Psoas muscle (tissue), 8 donors: ENCODE measurements at places on chromosomes 12 and 14. TPM values are rescaled to one million over a fixed set of nuclear protein-coding genes. Genes with fewer than 3 reads are reported as not detected.

- no peak within 1 kb of the TSS for H3K4me3 ChIP-seq
- no peaks in the 10 kb centered on the region for H3K4me1 ChIP-seq
- H3K27ac ChIP-seq = no peak within 1 kb of the TSS
- no peak for DNase-seq
Measured at GRCh38 chr12:100356644-100357223, at the start of gene SLC17A8. TSS of gene SLC17A8 (plus strand) at chr12:100357074. CDS start at chr12:100357392, 318 bp downstream.

DNA sequence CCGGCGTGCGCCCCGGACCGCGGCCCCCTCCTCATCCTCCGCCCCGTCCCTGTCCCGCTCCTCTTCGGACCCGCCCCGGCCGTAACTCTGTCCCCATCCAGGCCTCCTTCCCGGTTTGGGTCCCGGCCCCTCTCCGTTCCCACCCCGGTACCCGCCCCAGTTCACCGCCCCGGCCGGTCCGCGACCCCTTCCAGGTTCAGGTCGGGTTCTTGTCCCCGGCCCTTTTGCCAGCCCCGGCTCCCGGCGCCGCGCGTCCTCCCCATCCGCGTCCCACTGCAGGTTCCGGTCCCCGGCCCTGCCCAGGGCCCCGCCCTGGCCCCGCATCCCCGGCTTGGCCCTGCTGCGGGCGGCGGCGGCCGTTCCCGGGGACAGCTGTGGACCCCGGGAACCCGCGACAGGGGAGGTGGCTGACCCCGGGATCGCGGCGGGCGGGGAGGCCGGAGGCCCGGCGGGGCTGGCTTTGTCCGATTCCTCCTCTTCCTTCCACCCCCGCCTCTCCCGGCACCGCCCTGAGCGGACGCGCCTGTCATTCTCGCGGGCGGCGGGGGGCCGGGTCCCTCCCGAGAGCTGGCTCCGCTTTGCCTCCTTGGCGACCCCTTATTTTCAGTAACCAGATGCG, 601 bp downstream of the KLC1 start:
- H3K27me3 ChIP-seq = no peaks in the 10 kb centered on the region
- no peaks in the 10 kb centered on the region for H3K36me3 ChIP-seq
- H3K27ac ChIP-seq = peak overlapping the region; percentile 88
- H3K4me1 ChIP-seq = peaks cover 53% of the 10 kb centered on the region

GRCh38 chr12:67982164-67982563, 7.1 kb upstream of the IFNG-AS1 start:
- H3K4me1 ChIP-seq = no peaks in the 10 kb centered on the region
- no peaks in the 10 kb centered on the region for H3K27me3 ChIP-seq
- no peaks in the 10 kb centered on the region for H3K36me3 ChIP-seq
- H3K27ac ChIP-seq = no peak overlapping the region
- DNase-seq = no peak

DNA sequence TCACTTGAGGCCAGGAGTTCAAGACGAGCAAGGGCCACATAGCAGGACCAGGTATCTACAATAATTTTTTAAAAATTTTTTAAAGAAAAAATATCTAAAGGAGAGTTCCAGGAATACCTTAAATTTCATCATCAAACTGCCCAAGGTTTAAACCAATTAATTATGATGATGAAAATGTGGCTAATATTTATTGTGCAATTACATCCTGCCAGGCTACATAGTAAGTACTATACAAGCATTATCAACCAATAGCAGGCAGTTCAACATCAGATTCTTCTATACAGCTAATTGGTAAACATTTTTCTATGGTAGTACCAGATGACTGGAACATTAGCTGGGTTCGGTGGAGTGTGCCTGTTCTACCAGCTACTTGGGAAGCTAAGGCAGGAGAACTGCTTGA, 24.4 kb downstream of the DENND5B start:
- H3K27ac ChIP-seq = no peak overlapping the region
- H3K4me1 ChIP-seq = peaks cover 4% of the 10 kb centered on the region
- no peak overlapping the region for H3K4me3 ChIP-seq
- H3K36me3 ChIP-seq = no peaks in the 10 kb centered on the region

- DNase-seq = no peak
- H3K4me1 ChIP-seq = peaks cover 4% of the 10 kb centered on the region
- H3K36me3 ChIP-seq = no peaks in the 10 kb centered on the region
- peak overlapping the region; percentile 71 for H3K27ac ChIP-seq
Measured at GRCh38 chr14:92780444-92781232, 13.5 kb upstream of the GOLGA5 start.

- H3K36me3 ChIP-seq = no peaks in the 10 kb centered on the region
- DNase-seq = peak; percentile 90
- H3K4me3 ChIP-seq = peak overlapping the region; percentile 92
- H3K27me3 ChIP-seq = no peaks in the 10 kb centered on the region
- peaks cover 3% of the 10 kb centered on the region for H3K4me1 ChIP-seq
Measured at GRCh38 chr12:40107098-40107802, 1.4 kb upstream of the SLC2A13 start.

- no peak for DNase-seq
- peaks cover 100% of the 10 kb centered on the region for H3K36me3 ChIP-seq
- H3K27ac ChIP-seq = no peak overlapping the region
- no peaks in the 10 kb centered on the region for H3K27me3 ChIP-seq
Measured at GRCh38 chr14:77286576-77286975, 15.6 kb upstream of the NGB start.

DNA sequence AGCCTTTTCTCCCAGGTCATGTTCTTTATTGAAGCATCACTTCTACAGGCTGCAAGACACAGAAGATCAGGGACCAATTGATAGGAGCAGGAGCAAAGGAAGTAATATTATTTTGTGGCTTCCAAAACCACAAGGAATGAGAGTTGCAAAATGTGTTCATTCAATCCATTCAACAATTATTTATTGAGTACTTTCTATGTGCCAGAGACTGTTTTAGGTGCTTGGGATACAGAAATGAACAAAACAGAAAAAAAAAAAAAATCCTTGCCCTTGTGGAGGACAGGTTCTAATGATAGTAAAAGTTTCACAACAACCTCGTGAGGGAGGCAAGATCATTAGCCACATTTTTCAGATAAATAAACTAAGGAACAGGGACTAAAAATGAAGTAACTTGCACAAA, 20.1 kb upstream of the DACT1 start:
- H3K36me3 ChIP-seq = no peaks in the 10 kb centered on the region
- no peak for DNase-seq
- no peaks in the 10 kb centered on the region for H3K4me1 ChIP-seq
- H3K4me3 ChIP-seq = no peak overlapping the region
- H3K27ac ChIP-seq = no peak overlapping the region
- no peaks in the 10 kb centered on the region for H3K27me3 ChIP-seq

GRCh38 chr12:131066886-131067490, 113.3 kb downstream of the ADGRD1 start:
- H3K4me3 ChIP-seq = no peak overlapping the region
- no peak overlapping the region for H3K27ac ChIP-seq
- no peaks in the 10 kb centered on the region for H3K27me3 ChIP-seq
- H3K36me3 ChIP-seq = no peaks in the 10 kb centered on the region

- H3K4me3 ChIP-seq = peak overlapping the region; percentile 67
- no peak for DNase-seq
- no peaks in the 10 kb centered on the region for H3K27me3 ChIP-seq
- peaks cover 12% of the 10 kb centered on the region for H3K4me1 ChIP-seq
- H3K27ac ChIP-seq = peak overlapping the region; percentile 49
Measured at GRCh38 chr14:29928117-29928640, 532 bp upstream of the PRKD1 start.

DNA sequence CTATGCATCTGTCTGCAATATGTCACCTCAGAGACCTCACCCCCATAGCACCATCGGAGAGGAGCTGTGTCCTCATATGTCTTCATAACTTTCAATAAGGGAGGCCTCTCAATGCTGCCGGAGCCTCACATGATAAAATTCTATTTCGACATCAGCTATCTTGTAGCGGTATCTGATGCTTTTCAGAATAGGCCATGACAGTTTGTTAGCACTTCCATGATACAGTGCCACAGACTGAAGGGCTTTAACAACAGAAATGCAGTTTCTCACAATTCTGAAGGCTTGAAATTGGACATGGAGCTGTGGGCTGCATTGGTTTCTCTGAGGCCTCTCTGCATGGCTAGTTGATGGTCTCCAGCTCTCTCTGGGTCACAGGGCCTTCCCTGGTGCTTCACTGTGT, 125.0 kb upstream of the PZP start:
- no peaks in the 10 kb centered on the region for H3K27me3 ChIP-seq
- no peaks in the 10 kb centered on the region for H3K36me3 ChIP-seq
- H3K27ac ChIP-seq = no peak overlapping the region
- H3K4me3 ChIP-seq = no peak overlapping the region
- no peak for DNase-seq

- no peak overlapping the region for H3K27ac ChIP-seq
- no peak overlapping the region for H3K4me3 ChIP-seq
- H3K36me3 ChIP-seq = no peaks in the 10 kb centered on the region
- H3K27me3 ChIP-seq = no peaks in the 10 kb centered on the region
- H3K4me1 ChIP-seq = no peaks in the 10 kb centered on the region
Measured at GRCh38 chr12:104521731-104522130, 65.0 kb downstream of the CHST11 start.

DNA sequence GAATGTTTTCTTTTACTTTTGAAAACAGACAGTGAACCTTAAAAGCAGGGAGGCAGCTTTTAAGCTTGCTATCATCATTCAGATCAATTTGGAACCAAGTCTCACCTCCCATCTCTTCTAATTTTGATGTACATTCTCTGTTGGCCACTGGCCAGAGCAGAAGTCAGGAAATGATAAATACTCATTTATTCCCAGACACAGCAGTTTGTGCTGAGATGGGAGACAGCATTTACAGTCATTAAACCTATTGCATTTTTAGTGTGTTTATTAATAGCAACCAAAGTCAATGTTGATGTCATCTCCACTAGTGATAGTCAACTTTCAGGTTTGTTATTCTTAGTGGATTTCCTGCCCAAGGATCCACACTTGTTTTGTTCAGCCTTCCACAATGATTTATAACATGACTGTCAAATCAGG, 320.0 kb upstream of the ATP2B1 start:
- peaks cover 15% of the 10 kb centered on the region for H3K4me1 ChIP-seq
- no peaks in the 10 kb centered on the region for H3K27me3 ChIP-seq
- no peaks in the 10 kb centered on the region for H3K36me3 ChIP-seq
- H3K4me3 ChIP-seq = no peak overlapping the region

DNA sequence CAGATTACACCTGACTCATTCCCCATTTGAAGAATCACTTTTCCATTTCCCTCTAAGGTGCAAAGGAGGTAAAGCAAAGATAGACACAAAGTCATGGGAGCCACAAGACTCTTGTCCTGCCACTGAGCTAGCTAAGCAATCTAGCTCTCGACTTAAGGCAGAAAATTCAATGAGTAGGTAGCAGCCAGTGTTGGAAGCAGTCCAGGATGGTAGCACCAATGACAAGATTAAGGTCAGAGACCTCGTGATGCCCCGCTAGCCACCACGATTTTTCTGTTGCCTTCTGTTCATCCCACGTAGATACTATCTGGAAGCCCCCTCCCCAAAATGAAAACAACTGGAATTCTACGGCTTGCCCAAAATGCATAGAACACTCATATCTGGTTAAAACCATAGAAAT, 1.4 kb downstream of the VAMP1 start:
- H3K36me3 ChIP-seq = no peaks in the 10 kb centered on the region
- H3K27ac ChIP-seq = peak overlapping the region; percentile 95
- H3K4me3 ChIP-seq = peak overlapping the region; percentile 91
- no peaks in the 10 kb centered on the region for H3K27me3 ChIP-seq

- no peak overlapping the region for H3K4me3 ChIP-seq
- no peak overlapping the region for H3K27ac ChIP-seq
- H3K36me3 ChIP-seq = no peaks in the 10 kb centered on the region
Measured at GRCh38 chr12:69024907-69025306, 91.9 kb upstream of the CPM start.

DNA sequence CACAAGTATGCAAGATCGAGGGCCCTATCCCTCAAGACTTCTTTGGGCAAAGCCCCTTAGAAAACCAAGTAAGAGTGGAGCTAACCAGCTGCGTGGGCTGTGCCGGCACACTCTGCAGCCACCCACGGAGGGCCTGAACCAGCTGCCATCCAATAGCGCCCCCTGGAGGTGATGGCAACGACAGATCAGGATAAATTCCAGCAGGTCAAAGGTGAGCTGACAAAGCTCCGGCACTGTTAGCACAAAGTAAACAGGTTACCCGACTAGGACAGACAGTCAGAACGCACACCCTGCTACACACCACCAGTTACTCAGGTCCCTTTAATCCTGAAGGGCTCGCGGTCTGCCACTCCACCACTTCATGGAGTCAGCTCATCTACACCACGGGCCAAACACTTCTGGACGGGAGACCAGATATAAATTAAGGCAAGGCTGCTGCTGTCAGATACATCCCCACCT, 4.9 kb downstream of the ZBTB39 start:
- H3K27ac ChIP-seq = no peak overlapping the region
- no peaks in the 10 kb centered on the region for H3K27me3 ChIP-seq

GRCh38 chr12:58416236-58416635, 474.9 kb downstream of the ATP23 start:
- no peaks in the 10 kb centered on the region for H3K27me3 ChIP-seq
- no peaks in the 10 kb centered on the region for H3K36me3 ChIP-seq
- H3K4me1 ChIP-seq = no peaks in the 10 kb centered on the region

DNA sequence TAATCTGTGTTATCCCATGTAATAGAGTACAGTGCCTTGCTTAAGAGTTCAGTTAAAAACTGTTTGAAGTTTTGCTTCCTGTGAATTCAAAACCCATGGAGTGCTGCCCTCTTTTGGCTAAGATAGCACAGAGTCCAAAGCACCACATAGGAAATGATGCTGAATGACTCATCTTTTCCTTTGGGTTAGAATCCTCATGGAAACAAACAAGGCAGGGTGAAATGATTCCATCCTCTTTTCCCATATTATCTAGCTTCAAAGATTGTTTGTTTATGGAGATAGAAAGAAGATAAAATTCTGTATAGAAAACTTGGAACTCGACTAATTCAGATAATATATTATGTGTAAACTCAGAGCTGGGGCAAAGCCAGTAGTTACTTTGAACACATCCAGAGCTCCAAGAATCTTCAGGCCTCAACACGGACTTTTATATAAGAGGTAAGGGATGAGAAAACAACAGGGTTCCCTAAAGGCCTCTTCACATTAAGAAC, 87.4 kb downstream of the OTOGL start:
- no peaks in the 10 kb centered on the region for H3K36me3 ChIP-seq
- no peak overlapping the region for H3K4me3 ChIP-seq
- H3K4me1 ChIP-seq = peaks cover 25% of the 10 kb centered on the region
- no peak for DNase-seq

DNA sequence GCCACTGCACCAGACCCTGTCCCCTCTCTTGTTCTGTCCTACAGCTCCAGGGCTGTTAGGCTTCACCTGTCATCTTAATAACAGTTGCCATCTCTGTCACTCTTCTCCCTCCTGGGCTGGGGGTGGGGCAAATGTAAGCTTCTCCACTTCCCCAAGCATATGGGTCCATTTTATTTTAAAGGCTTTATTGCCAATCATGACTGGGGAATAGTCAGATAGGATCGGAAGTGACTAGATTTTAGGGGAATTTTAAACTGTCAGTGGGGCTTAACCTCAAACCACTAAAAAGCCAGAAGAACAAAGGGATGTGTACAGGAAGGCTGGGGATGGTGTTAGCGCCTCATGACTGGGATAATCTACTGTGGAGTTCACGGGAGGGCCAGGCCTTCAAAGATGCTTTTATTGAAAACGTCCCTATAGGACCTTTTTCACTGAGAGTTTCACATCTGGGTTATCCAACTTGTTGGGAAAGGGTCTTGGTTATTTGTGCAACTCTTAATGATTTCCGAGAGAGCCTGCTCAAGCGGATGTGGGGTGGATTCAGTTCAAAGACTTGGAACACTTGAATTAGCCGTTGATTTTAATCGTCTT, 41.6 kb downstream of the CHST11 start:
- H3K4me1 ChIP-seq = peaks cover 7% of the 10 kb centered on the region
- DNase-seq = no peak
- no peak overlapping the region for H3K4me3 ChIP-seq

The RPL10L gene
- total RNA-seq = not detected

The KRT77 gene
- not detected for total RNA-seq

The RNU7-1 gene
- not detected for total RNA-seq

The TFCP2 gene
- 15.7 TPM for total RNA-seq

The MYF6 gene
- 377 TPM for total RNA-seq

The GLT1D1 gene
- total RNA-seq = 3.1 TPM

The IL31 gene
- total RNA-seq = not detected

The KRT5 gene
- total RNA-seq = 1.4 TPM

The HOXC10 gene
- 79.4 TPM for total RNA-seq
